Dermis blood vessel endothelial cell (primary cell): ENCODE measurements at places on chromosomes 4 and X.

- DNase-seq, result peak; percentile 33
These were observed 11.4 kb downstream of the UBE2D3 start for GRCh38 chr4:102815981-102816380.

- no peak for DNase-seq
These were observed 620.0 kb downstream of the ANKRD50 start for GRCh38 chr4:124092541-124092984.

DNA sequence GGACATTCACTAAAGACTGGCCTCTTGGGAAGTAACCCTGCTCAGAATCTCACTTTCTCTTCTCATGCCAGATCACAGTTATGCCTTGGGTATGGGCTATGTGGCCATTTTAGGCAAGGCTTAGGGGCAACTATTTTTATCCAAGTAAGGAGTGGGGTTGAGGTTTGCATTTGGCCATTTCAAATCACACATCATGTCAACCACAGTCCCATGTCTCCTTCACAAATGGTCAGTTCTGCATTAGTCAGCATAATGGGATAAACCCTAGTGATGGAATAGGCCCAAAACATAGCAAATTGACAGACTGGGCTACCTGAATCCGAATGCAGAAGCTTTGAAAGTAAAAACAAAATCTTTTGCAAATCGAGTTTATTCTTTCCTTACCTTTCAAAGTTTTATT, 827 bp upstream of the RTL3 start:
- no peak for DNase-seq

DNA sequence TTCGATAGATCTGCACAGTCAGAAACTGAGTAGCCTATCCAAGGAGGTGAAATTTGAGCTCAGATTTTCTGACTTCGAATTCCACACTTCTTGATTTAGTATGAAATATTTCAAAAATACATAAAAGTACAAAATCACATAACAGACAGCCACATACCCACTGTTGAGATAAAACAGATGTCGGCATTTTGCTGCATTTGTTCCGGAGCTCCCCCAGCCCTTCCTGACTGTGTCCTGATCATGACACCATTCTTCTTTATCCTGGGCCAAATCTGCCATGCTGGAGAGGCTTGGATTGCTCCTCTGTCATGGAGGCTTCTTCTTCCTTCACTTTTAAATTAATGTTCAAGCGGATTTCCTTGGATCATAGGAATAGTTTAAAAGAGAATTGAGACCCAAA, 124.2 kb upstream of the RBPJ start:
- no peak for DNase-seq

DNA sequence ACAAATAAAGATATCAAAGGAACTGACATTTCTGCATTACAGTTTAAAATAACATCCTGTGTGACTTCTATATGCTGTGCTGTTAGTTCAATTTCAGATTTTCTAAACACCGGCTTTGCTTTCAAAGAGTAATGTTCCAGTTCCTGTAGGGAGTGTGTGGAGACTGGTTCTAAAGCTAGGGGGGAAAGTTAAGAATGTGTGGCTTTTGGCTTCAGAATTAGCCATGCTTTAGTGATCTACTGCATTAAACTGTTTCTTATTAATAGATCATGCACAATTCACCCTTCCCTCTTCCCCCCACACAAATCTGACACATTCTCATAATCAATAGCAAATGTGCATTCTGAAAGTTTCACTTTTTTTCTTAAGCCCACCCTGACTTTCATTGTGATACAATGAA, 32.0 kb upstream of the DKK2 start:
- peak; percentile 11 for DNase-seq

DNA sequence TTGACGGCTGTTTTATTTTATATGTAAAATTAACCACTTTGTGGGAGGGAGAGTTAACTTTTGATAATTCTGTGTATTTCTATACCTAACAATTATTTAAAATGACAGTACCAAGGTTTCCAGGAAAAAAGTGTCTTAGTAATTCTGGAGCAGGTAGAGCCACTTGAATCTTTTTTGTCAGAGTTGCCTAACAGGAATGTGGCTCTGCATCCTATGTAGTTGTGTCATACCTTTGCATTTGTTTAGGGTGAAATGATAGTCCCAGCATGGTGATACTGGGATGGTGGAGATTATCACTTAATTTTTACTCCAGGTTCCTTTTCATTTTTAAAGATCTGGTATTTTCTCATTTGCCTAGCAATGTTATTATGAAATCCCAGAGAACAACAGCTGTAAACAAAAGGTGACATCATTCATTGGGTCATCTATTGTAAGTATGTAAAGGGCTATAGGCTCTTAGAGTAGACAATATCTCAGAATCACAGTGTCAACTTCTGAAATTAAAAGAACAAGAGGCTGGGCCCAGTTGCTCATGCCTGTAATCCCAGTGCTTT, 9.6 kb downstream of the SGMS2 start:
- DNase-seq, result no peak

DNA sequence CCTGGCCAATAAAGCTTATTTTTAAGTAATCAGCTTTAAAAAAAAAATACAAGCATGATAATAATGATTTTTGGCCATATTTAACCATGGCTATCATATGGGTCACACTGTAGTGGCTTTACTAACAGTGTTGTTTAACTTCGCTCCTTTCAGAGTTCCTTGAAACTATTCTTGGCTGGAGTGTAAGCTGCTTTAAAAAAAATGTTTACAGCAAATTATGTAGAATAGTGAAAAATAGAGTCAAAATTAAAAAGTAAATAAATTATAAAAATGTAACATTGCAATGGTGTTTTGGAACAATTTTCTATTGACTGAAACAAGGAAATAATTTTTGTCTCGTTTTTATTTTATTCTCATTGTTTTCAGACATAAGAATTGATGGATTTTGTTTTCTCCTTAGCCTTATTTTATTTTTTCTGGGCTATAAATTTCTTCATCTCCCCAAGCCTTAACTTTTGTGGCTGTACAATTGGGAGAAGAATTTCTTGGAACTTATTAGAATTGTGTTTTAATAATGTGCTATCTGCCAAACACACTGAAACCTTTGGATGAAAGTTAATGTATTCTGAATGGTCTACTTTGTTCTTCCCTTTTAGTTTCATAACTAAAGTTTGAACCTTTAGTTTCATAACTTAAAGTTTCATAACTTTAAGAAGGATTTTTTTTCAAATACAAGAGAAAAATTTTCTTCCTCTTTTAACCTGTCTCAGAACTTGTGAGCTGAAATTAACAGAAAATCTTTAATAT, 182.0 kb downstream of the ARHGAP24 start:
- DNase-seq, result no peak

- DNase-seq, result no peak
These were observed 15.6 kb downstream of the ALPK1 start for GRCh38 chr4:112312610-112313239.
